ENCODE measurements at places on chromosomes 12 and 14.

GRCh38 chr14:100448376-100448775 lies 125.2 kb downstream of the SLC25A47 start:
- DNase-seq = no peak

DNA sequence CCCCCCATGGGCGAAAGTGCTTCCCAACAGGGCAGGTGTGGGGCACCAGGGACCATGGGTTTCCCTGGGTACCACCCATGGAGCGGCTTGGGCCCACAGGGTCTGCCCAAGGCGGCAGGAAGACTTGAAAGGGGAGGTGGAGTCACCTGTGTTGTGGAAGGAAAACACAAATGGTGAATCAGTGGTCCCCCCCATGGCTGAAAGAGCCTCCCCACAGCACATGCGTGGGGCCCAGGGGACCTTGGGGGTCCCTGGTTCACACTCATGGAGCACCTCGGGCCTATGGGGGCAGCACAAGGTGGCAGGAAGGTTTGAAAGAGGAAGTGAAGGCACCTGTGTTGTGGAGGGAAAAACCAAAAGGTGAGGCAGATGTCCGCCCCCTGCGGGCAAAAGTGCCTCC lies 581.9 kb downstream of the ALG10 start:
- DNase-seq = peak; percentile 9

DNA sequence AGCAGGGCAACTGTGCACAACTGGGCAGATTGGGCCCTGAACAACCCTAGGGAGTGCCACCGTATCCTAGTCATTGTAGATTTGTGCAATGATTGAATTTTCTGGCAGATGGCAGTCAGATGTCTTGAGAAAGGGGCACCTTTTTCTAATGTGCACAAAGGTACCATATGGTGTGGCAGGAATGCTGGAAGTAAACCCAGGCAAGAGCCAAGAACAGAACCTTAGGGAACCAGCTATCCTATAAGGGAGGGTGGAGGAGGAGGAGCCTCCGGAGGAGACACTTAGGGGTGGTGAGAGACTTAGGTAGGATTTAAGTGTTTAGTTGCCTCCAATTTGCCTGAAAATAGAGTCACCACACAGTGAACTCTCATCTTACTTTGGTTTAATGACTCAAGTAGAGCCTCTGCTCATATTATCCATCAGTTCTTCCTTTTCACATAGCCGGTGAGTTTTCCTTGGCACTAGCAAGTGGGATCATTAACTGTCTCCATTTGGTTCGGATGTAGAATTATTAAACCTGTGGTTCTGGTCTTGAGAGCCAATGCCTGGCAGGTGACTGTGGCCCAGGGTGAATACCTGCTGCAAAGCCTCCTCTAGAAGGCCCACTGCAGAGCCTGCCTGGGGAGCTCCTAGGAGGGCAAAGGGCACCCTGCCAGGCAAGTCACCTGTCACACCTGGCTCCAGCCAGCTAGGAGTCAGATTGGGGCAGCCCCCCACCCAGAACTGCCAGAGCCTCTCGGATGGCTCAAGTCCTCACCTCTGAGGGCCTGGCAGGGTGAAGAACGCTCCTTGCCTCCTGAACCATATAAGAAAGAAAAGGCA lies 184.4 kb upstream of the HIF1A start:
- no peak for DNase-seq

GRCh38 chr14:64601571-64601970 lies 51.8 kb downstream of the PPP1R36 start:
- DNase-seq = no peak

DNA sequence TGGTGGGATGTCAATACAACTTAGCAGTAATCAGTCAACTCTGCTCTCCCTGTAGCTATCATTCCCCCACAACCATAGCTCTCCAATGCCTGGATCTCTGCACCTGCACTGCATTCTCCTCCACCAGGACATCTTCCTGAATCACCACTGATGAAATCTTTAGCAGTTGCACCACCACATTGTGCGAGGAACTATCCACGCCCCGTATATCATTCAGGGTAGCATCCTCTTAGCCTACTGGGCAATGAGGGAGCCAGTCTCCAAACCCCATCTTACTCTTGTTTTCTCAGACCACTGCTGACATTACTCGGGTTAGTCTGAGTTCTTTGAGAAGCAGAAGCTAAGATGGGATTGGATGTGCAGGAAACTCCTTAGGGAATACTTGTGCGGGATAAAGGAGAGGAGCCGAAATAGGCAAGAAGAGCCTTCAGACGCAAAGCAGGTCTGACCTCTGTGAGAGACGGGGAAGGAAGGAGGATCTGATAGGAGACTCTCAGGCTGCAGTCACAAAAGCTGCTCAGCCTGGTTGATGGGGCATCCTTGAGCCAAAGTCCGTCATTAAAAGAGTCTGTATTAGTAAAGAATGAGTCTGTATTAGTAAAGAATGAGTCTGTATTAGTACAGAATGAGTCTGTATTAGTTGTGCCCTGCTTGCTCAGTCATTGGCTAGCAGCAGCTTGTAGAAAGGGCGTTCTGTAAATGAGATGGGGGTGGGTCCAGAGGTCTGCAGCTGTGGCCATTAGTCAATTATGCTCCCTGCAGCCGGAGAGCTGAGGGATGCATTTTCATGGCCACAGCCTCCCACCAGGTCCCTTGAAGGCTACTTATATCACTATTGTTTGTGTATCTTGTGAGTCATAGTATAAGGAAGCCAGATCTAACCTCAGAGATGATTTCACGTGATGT lies 49.6 kb upstream of the RASSF3 start:
- no peak for DNase-seq

DNA sequence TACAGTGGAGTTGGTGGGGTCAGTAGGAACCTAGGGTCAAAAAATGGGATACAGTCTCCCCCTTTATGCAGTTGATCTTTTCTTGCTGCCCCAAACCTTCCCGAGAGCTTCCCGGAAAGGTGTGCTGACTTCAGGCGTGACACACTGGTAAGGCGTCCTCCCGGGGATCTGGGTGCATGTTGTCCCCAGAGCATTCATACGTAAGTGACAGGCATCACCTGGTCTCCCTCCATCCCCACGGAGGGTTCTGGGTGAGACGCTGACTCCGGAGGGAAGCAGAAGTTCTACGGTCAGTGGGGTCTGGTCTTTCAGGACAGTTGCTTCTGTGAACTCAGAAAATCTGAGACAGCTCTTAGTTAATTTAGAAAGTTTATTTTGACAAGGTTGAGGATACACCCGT lies 159.6 kb upstream of the RTL1 start:
- no peak for DNase-seq

GRCh38 chr12:49346659-49347310 lies at the start of gene DNAJC22:
TSS of gene DNAJC22 (plus strand) at chr12:49346888. CDS start at chr12:49348873, 1,985 bp downstream.
- DNase-seq = no peak

DNA sequence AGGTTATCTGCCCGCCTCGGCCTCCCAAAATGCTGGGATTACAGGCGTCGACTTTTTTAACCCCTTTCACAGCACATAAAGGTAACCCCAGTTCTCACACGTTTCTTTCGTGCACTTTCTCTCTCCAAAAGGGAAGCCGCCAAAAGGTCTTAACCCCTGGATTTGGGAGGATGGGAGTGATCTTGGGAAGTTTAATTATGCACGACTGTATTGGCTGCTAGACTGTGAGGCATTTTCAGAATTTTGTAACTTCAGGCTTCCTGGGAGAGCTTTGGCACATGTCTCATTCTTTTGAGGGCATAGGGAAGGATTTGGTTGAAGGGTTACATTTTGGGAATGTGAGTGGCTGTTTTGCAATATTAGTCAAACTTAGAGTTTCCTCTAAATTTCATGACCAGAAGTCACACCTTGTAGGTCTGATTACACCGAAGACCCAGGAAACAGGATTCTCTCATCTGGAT lies 1.4 kb upstream of the SMARCC2 start:
- DNase-seq = no peak

DNA sequence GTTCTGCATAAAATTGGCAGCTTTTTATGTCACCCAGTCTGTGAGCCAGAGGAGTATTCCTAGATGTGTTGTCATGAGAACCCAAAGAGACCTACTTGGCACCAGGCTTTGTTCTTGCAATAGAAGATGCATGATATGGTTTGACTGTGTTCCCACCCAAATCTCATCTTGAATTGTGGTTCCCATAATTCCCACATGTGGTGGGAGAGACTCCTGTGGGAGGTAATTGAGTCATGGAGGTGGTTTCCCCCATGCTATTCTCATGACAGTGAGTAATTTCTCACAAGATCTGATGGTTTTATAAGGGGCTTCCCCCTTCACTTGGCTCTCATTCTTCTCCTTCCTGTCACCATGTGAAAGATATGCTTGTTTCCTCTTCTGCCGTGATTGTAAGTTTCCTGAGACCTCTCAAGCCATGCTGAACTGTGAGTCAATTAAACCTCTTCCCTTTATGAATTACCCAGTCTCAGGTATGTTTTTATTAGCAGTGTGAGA lies 572.0 kb upstream of the ATP2B1 start:
- no peak for DNase-seq

- no peak for DNase-seq
Measured at GRCh38 chr14:22519877-22520685, 68.9 kb downstream of the DAD1 start.

GRCh38 chr12:129641926-129642325 lies 261.9 kb downstream of the TMEM132D start:
- DNase-seq = no peak

- no peak for DNase-seq
Measured at GRCh38 chr12:53736592-53736991, 9.3 kb upstream of the CALCOCO1 start.

DNA sequence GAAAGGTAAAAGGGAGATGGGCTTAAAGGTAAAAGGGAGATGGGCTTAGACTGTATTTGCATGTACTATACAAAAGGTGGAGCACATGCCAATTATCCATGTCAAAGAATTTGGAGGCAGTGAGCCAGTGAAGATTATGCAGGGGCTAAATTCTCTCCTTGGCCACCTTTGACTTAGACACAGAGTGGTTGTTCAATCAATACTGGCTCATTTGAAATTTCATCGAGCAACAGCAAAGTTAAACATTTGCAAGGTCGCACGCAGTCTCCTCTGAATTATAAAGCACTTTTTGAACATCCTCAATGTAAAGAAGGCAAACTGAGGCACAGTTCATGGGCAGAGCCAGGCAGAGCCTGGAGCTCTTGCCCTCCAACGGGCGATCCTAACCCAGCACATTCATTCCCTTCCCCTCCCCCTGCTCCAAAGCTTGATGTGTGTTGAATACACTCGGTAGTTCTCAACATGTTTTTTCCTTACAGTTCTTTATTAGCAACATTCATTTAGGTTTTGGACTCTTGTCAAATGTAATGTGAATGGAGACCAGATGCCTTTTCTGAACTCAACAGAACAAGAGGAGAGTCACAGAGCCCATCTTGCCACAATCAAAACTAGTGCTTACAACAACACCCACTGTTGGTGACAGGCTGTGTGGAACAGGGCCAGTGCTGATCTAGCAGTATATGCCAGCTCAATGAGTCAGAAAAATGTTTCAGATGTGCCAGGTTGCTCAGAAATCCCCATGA lies 169.7 kb upstream of the G2E3 start:
- no peak for DNase-seq

DNA sequence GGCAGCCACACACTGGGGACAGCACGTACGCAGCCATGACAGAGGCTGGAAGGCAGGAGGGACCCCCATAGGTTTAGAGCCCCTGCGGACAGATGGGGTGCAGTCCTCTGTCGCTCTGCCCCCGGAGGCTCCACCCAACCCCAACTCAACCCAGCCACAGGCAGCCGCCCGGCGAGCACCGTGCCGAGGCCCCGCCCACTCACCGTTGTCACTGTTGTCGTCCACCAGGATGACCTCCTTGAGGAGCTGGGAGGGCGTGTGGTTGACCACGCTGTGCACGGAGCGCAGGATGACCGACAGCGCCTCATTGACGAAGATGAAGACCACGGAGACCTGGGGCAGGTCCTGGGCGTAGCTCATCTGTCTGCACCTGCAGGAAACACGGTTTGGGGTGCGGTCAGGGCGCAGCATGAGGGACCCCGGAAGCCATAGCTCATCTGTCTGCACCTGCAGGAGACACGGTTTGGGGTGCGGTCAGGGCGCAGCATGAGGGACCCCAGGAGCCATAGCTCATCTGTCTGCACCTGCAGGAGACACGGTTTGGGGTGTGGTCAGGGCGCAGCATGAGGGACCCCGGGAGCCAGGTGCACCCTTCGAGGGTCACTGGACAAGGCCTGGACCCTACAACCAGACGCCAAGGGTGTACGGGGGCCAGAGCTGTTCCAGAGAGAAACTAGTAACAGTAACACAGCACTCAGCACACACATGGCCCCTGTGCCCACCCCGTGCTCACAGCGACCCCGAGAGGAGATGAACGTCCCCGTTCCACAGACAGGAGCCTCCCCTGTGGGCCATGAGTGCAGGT lies 66.9 kb downstream of the GALNT9 start:
- DNase-seq = no peak

DNA sequence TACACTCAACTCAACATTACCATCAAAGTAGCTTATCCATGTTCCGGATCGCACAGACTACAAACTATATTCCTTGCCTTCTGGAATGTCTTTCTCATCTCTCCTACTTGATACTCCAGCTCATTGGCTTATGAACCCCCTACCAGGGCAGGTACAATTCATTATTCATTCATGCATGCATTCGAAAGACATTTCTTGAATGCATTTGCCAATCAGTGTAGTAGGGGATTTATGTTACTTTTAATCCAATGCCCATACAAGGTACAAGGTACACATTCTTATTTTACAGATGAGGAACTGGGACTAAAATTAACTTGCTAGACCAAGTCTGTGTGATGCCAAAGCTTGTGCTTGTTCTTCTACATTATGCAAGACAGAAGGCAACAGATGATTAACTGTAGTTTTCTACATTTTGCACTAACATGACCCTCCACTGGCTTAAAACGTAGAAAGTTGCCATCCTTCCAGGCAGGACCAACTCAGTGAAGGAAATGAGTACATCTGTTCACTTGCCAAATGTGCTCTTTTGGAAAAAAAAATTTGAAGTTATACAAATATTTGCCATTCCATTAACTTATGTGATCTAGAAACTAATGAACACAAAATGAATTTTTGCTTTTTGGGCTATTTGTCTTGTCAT lies 53.8 kb upstream of the KCNJ8 start:
- no peak for DNase-seq

GRCh38 chr14:65485516-65485915 lies 73.0 kb downstream of the FUT8 start:
- DNase-seq = no peak

- no peak for DNase-seq
Measured at GRCh38 chr14:51081712-51082111, 13.2 kb downstream of the TRIM9 start.

GRCh38 chr14:104781271-104782077 lies 14.1 kb downstream of the AKT1 start:
- no peak for DNase-seq

DNA sequence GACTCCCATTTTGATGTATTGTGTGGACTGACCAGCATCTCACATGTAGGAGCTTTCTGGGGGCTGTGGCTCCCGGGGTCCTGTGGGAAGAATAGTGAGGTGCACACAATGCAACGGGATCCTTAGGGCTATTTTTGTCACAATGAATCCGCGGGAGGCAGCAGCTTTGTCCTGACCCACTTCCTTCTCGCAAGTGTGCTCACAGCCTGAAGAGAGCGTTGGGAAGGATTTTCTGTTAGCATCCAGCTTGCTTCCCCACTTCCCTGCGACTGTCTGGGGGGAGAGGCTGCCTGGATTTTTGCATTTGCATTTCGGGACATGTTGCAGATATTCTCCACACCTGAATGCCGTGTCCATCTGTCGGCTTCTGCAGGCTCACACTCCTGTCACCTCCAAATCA lies 31.9 kb downstream of the FZD10 start:
- DNase-seq = no peak

Data from progenitor cell of endocrine pancreas (in vitro differentiated cells).